ENCODE measurements at places on chromosomes 6 and 20.

DNA sequence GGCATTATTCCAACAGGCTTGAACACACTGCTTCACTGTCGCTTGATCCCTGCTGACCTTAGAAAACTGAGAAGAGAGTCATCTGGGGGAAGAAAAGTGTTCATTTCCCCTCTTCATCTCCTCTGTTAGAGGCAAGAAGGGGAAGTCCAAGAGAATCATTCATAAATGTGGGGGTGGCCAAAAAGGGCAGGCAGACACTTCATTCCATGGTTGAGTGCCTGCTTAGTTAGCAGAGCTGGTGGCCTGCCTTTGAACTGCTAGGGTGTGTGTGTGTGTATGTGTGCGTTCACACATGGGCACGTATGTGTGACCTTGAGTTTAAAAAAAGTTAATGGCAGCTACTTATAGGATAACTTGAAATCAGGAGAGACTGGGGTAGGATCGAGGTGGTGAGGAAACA, 39.4 kb upstream of the RFPL4B start:
- no peak for DNase-seq

- DNase-seq: no peak
Observed at GRCh38 chr20:32231245-32231644, 23.6 kb downstream of the POFUT1 start.

GRCh38 chr6:166005401-166005943, 162.2 kb downstream of the TBXT start:
- DNase-seq: no peak

- no peak for DNase-seq
Observed at GRCh38 chr20:34062570-34063482, 49.2 kb downstream of the EIF2S2 start.

DNA sequence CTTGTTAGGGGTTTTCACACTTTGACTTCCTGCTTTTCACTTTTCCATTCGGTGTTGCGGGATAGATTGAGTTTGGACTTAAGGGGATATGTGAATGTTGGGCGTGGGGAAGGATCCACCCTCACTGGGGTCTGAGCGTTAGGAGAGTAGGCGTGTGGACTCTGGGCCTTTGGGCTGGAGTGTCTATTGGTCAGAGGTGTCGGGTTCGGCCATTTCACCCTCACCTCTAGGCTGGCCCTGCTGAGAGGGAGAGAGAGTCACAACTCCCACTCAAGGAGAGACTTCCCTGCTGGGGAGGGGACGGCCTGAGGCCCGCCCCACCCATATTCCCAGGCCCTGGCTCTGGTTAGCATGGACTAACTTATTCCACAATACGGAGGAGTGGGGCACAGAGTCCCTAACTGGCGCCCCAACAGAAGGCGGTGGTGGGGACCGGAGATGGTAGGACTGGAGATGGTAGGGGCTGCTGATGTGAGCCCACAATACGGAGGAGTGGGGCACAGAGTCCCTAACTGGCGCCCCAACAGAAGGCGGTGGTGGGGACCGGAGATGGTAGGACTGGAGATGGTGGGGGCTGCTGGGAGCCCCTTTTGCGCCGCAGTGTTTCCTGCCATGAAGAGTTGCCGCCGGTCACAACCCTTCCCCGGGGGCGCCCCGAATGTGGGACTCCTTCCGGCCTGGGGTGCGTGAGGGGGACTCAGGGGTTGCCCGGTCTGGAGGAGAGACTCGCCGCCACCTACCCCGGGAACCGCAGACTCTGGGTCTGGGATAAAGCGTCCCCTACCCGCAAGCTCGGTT, 1.4 kb upstream of the PTPRA start:
- no peak for DNase-seq

DNA sequence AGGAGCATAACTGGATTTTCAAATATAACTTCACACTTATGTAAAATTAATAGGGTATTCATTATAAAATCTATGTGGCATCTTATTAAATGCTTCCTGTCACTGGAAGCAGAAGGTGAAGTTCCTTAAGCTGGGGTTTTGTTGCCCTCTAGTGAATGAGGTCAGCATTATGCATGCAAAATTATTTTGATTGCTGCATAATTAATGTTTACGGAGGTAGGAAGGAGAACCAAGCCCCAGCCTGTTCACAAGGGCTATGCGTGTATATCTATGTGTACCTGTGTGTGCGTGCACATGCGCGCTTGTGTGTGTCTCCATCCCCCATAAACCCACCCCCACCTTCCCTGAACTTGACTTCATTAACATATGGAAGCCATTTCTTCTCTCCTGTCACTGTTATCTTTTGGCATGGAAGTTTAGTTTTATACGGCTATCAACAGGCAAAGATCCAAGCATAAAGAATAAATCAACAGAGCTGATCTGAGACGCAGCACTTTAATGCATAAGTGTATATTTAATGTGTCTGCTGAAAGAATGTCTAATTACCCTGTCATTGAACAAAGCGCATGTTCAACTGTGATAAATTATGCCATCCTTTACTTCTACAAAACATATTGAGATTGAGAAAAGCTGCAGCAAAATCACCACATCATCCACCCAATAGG, 90.2 kb upstream of the CDH4 start:
- no peak for DNase-seq

DNA sequence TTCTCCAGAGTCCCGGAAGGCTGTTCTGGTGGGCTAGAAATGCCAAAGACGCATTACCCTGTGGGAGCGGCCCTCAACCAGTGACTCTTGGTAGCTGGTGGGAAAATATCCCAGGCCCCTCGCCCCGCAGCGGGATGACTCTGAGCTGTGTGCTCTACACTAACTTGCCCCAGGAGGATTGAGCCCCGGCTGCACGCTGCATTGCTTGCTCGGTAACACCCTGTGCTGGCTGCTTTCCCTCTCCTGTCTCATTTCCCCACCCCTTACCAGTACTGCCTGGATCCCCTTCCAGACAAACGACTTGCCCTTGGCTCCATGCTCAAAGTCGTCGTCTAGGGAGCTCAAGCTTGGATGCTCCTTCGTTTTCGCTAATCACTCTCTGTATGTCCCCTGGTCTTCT, 411.8 kb upstream of the SULF2 start:
- DNase-seq: no peak

GRCh38 chr6:27834384-27834783, 77.8 kb downstream of the OR2B2 start:
- DNase-seq: no peak

DNA sequence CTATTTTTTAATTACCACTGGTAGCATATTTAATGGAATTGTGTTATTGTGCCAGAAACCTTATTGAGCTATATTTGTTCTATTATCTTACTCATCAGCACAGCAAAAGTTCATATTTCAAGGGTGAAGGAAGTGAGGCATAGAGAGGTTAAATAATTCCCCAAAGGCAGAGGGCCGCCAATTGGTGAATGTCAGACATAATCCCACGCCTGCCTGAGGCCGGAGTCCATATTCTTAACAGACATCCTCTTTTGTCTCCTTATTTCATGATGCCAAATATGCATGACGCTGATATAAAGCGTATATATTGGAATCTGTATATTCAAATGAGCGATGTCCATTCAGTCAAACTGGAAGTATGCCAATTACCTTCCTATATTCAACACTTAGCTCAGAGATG, 505.0 kb upstream of the SLC35B3 start:
- DNase-seq: no peak

- DNase-seq: no peak
Observed at GRCh38 chr6:154251116-154251515, 105.5 kb downstream of the IPCEF1 start.

DNA sequence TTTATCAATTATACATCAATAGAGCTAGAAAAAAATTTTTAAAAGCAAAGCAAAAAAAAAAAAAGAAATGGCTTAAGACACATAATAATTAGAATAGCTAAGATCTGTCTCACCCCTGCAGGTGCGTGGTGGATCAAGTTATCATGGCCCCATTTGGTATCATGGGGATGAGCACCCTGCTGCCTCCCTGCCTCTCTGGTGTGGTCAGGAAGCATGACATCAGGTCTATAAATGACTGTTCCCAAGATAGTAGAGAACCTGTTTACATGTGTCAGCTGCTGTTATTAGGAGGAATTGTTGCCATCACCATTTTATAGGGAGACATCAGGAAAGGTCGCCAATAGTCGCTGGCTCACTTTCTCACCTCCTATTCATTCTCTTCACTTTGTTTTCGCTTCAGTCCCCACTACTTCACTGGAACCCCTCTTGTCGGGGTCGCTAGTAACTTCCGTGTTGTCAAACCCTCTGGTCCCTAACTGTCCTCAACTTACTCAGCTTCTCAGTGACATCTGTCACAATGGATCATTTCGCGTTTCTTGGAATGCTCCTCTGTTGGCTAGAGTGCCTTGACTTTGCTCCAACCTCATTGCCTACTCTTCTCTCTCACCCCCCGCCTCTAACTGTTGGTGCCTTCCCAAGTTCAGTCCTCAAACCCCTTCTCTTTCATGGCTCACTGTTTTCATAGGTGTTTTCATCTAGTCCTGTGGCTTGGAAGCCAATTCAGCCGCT, 4.7 kb downstream of the DNTTIP1 start:
- DNase-seq: no peak

GRCh38 chr6:5279891-5280338, 18.6 kb downstream of the FARS2 start:
- no peak for DNase-seq

DNA sequence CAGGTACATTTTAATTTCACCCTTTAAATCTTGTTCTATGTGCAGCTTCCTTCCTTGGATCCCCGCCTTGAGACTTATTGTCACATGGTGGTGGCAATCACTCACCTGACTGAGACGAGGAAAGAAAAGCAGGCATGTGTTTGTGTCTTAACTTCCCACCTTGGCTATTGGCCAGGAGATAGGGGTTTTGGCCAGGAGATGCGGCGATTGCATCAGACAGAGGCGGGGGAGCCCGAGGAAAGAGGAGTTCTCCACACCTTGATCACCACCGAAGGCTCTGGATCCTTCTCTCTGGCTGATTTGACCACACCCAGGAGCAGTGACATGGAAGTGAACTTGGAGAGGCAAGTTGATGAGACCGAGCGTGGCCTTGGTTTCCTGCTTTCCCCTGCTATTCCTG, 49.7 kb upstream of the EYA2 start:
- no peak for DNase-seq

- no peak for DNase-seq
Observed at GRCh38 chr6:123742626-123743025, 61.0 kb upstream of the NKAIN2 start.

GRCh38 chr6:142887517-142887916, 57.5 kb downstream of the HIVEP2 start:
- no peak for DNase-seq

DNA sequence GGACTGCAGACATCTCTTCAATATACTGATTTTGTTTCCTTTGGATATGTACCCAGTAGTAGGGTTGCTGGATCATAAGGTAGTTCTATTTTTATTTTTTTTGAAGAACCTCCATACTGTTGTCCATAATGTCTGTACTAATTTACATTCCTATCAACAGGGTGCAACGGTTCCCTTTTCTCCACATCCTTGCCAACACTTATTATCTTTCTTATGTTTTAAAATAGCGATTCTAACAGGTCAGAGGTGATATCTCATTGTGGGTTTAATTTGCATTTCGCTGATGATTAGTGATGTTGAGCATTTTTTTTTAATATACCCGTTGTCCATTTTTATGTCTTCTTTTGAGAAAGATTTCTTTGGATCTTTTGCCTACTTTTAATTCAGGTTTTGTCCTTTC, 2.0 kb upstream of the TP53RK start:
- no peak for DNase-seq

- DNase-seq: no peak
Observed at GRCh38 chr6:127177030-127177922, 58.8 kb downstream of the RSPO3 start.

GRCh38 chr6:160131636-160132296, 10.2 kb downstream of the SLC22A1 start:
- DNase-seq: no peak

- DNase-seq: no peak
Observed at GRCh38 chr6:56282391-56282790, 35.0 kb upstream of the COL21A1 start.

GRCh38 chr6:12116264-12116800, 104.2 kb downstream of the HIVEP1 start:
- DNase-seq: no peak

DNA sequence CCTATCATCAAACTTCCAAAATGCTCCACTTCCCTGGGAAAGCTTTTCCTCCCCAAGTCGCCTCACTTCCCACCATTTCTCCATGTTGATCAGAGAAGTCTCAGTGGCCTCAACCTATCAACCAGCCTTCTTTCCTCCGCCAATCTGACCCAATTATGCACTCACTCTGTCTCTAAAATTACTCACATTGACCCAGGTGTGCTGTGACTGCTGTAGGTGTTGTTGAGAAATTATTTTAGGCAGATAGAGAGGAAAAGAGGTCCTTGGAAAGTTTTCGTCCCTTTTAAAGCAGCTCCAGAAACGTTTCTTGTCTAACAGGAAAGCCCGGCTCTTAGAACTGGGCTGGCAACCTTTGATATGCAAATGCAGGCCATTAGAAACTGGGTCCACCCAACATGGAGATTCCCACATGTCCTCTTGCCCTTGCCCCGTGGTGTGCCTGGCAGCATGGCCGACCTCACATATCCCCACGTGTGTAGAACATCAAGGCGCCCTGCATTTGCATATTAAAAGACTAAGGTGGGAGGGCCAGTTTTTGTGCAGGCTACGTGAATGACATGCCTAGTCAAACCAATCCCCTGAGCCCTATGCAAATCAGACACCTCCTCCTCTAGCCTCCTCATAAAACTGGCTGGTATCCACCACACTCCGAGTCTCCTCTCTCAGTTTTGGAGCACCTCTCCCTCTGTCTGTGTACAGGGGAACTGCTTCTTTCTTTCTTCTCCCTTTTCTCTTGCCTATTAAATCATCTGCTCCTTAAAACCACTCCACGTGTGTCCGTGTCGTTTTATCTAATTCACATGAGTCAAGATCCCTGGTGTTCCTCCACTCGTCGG, 12.9 kb downstream of the IPCEF1 start:
- DNase-seq: peak; percentile 16

- no peak for DNase-seq
Observed at GRCh38 chr6:141598487-141598886, 534.2 kb upstream of the GJE1 start.

DNA sequence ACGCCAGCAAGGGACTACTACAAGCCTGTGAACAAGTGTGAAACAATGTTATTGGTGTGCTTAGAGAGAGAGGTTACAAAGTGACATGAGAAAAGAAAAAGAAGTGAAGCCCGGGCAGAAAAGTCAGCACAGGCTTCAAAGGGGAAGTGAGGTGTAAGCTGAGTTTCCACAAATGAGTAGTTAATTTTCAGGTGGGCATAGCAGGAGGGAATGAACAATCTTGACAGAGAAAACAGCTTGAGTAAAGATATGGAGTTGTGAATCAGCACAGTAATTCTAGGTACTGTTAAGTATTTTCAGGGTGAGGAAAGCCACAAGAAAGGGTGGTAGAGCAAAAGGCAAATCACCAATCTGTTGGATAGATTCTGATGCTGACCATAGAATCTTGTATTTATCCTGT, 4.3 kb downstream of the KCNQ5 start:
- peak; percentile 17 for DNase-seq

- DNase-seq: peak; percentile 75
Observed at GRCh38 chr6:1396952-1397868, 7.8 kb downstream of the FOXF2 start.

Data from AML-193 (cell line).